CD4-positive, alpha-beta T cell (primary cell): ENCODE measurements at places on chromosomes 11 and 22.

- no peak for DNase-seq
Measured at GRCh38 chr22:27755521-27756211, 45.9 kb downstream of the MN1 start.

GRCh38 chr11:45658292-45658991 is 7.0 kb downstream of the CHST1 start:
- DNase-seq, result no peak

DNA sequence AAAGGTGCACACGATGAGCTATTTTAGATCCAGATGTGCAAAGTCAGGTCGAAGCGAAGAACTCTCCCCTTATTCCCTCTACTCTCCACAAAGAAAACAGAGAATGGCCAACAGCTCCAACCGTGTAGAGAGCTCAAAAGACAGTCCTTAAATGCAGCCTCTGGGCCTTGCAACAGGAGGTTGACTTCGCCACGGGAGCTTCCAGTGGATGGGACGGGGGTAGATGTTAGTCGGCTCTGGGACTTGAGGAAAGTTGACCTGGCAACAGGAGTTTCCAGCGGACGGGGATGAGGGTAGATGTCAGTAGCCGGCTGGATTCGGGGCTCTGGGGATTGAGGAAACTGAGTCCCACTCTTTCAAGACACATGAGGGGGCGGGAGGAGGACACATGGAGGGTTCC is 450.4 kb downstream of the BRD1 start:
- no peak for DNase-seq

- DNase-seq, result no peak
Measured at GRCh38 chr22:28939932-28940331, 56.6 kb downstream of the ZNRF3 start.

GRCh38 chr22:32541481-32541880 is 66.9 kb downstream of the FBXO7 start:
- DNase-seq, result no peak

DNA sequence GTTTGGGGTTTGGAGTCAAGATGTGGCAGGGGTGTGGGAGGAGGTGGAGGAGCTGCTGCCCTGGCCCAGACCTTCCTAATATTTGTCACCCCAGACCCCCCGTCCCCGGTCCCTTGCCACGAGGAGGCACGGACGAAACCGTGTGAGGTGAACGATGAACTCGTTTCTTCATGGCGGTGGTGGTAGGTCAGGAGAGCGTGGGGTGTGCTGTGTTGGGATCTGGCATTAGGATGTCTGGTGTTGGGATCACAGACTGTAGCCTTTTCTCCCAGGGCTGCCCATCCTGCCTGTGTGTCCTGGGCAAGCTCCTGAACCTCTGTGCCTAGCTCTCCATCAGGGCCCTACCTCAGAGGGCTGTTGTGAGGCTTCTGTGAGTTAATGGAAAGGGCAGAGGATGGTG is 8.4 kb downstream of the MAPK8IP2 start:
- DNase-seq, result no peak

- DNase-seq, result peak; percentile 20
Measured at GRCh38 chr22:19115628-19116027, 6.6 kb downstream of the DGCR2 start.

DNA sequence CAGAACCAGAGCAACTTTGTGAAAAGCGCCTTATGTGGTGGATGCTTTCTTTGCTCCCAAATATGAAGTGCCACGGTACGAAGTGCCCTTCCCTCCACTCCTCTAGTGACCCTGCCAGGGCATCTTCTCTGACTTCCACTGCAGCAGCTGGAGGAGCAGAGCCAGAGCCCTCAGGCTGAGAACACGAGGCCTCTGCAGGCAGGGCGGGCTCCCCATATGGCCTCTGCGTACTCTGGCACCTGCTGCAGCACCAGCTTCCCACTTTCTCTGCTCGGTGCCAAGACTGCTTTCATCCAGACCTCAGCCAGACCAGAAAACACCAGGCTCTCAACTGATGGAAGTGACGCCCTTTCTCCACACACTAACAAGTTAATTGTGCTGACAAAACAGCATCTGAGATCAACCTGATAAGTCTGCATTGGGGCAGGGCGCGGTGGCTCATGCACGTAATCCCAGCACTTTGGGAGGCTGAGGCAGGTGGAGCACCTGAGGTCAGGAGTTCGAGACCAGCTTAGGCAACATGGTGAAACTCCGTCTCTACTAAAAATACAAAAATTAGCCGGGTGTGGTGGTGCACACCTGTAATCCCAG is 12.8 kb downstream of the UFD1 start:
- no peak for DNase-seq

- no peak for DNase-seq
Measured at GRCh38 chr11:71962428-71963038, 33.7 kb downstream of the RNF121 start.

DNA sequence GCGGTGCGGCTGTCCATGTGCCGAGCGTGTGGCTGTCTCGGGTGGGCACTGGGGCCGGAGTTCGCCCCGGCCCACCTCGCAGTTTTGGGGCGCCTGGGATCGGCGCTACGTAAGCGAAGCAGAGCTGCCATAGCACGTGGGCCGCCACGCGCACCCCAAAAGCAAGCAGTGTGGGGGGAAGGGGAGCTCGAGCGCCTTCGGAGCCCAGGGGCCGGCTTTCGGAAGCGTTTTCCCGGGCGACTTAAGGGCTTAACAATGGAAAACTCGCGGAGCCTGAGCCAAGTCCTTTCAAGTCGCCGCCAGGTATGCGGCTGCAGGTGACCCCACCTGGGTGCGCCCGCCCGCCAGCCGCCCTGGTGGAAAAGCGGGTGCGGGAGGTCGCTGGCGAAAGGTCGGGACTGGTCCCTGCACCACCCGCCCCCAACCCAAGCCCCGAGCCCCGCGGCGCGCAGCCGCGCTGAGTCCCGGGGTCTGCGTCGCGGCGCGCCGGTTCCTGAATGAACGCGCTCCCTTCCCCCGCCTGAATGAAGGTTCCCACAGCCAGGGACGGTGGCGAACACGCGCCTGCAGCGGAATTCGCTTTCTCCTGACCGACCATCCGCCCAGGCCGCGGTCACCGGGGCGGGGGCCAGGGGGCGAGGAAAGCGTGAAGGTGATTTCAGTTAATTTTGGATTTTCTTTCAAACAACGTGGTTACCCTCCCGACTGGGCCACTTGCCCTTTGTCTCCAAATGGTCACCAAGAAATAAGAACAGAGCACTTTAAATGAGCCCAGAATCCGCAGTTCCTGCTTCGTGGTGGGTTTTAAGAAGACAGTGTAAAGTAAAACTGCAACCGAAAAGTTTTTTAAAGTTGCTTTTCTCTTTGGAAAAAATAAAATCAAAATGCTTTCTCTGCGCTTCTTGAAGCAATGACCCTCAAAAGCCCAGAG is 2.8 kb upstream of the CCND1 start:
- no peak for DNase-seq

DNA sequence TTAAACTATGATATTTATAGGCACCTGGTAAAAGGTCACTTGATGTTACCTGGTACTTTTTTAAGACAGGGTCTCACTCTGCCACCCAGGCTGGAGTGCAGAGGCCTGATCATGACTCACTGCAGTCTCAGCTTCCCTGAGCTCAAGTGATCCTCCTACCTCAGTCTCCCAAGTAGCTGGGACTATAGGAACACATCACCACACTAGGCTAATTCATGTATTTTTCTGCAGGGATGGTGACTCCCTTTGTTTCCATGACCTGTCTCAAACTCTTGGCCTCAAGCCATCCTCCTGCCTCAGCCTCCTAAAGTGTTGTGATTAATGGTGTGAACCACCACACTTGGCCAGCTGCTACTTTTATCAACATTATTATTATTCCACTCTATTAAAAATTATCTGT is 47.6 kb downstream of the OR4C45 start:
- DNase-seq, result no peak

GRCh38 chr11:69367211-69367964 is 73.4 kb downstream of the MYEOV start:
- DNase-seq, result no peak

DNA sequence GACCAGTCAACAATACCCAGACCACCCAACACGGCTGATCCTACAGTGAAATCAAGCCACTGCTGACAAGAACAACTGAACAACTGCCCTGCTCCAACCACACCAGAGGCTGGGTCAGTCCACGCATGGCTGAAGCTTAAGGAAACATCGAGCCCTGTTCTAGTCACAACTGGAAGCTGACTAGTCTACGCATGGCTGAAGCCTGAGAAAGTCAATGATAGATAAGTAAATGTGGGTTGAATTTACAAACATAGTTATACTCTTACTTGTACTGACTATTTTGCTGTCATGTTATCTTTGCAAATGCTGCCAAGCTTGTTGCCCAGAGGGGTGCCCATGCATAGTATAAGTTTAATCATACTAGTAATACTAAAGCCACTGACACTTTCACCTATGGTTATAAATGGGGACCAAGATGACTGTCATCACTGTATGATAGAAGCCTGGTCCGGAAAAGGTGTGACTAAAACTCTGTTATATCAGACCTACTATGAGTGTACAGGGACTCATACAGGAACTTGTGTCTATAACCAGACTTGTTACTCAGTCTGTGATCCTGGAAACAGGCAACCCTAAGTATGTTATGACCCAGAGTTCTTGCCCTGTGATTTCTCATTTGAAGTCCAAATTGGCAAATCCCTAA is 43.4 kb upstream of the GLYAT start:
- no peak for DNase-seq

- DNase-seq, result no peak
Measured at GRCh38 chr11:82406611-82407010, 327.1 kb downstream of the FAM181B start.

DNA sequence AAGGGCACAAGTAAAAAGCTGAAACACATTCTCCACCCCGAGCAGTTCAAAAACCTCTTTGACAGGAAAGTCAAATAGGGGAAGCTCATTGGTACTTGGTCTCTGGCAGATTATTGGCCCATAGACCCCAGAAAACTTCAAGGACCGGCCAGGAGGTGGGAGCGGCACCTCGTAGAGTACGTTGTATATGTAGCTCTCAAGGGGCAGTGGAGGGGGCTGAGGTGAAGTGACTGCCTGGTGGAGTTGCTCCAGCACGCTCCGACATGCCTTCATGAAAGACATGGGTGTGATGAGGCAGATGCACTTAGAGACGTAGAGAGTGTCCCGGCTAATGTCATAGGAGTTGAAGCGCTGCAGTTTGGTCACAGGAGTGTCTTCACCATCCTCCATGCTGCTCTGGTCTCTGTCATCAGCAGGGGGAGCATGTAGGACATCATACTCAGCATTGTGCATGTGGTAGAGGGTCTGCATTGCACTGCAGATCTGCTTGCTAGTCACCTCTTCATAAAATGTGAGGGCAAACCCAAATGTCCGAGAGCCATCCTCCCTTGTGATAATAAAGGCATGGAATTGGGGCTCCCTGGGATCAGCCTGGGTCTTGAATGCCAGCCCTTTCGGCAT is 61.3 kb downstream of the DENND5A start:
- DNase-seq, result peak; percentile 40

- DNase-seq, result no peak
Measured at GRCh38 chr22:32971276-32971675, 86.9 kb downstream of the SYN3 start.

- DNase-seq, result no peak
Measured at GRCh38 chr22:27348634-27349033, 452.9 kb downstream of the MN1 start.

DNA sequence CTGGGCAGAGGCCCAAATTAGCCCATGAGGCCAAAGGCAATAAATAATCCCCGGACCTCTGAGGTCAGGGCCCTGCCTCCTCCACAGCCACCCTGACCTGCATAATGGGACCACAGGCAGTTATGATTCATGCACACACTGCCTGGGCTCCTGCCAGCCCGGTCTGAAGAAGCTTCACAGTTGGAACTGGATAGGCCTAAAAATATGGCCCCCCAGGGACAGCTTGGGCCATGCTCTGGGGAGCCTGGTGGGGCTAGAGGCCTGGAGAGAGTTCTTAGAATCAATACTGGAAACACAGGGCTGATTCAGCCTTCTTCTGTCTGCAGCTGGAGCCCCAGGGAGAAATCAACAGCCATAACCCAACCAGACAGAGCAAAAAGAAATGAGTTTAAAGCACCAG is 112.8 kb upstream of the CADM1 start:
- DNase-seq, result no peak

DNA sequence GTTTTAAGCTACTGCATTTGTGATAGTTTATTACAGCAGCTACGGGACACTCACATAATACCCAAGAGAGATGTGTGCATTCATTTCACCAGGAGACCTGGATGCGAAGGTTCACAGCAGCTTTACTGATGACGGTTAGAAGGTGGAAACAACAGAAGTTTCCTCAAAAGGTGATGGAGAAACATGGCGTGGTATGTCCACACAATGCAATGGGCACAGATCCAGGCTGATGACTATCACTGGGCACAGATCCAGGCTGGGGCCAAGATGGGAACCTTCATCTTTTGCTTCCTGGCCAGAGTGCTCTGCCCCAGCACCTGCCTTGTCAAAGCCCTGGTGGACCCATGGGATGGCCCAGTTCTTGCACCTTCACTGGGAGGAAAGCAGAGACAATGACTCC is 30.6 kb upstream of the RFPL3 start:
- DNase-seq, result no peak

DNA sequence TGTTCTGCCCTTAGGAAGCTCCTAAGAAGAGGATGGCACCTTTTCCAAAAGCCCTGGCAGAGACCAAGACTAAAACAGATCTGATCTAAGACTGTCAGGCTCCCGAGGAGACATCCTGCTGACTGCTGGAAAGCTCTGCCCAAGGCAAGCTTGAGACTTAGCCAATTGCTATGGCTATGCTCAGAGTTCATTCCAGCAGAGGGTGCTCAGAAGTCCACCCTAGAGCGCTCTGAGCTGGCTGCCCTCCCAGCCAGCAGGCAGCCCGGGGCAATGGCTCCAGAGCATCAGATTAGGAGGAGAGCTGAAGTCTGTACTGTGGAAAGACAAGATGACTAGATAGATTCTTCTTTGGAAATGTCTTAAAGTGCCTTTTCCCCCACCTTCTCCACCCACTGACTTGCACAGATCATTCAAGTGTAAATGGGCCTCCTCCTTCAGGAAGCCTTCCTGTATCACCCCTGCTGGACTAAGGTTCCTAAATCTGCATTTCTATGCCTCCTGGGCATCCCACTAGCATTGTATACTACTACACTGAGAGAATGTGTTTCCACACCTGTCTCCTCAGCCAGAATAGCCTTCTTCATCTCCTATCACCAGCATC is 23.4 kb downstream of the LRRC55 start:
- no peak for DNase-seq

DNA sequence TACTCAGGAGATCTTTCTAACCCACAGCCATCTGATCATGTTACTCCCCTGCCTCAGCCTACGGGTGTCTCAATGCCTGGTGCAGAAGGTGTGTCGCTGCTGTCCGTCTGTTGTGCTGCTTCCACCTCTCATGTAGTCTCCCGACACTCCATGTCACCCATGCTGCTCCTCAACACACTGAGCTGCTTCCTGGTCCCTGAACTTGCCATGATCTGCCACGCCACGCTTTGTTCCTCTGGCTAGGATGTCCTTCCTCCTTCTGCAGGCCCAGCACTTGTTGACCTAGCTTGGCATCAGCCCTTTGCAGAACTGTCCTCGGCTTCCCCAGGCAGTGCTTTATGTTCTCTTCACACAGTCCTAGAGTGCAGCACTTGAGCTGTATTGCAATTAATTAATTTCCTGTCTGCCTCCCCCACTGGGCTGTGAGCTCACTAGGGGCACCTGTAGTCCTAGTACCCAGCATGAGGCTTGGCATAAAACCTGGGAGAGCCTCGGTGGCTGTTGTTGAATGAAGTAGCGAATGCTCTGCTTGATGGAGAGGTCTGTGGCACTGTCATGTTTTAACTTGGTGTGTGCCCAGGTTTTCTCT is 9.5 kb downstream of the GTPBP1 start:
- no peak for DNase-seq
